ENCODE measurements at places on chromosomes 16 and 17. TPM values are rescaled to one million over a fixed set of nuclear protein-coding genes. Genes with fewer than 3 reads are reported as not detected.

PRR15L gene
- 0.19 TPM for total RNA-seq

- no peak for ATAC-seq
These were observed 51.5 kb upstream of the MGAT5B start for GRCh38 chr17:76816590-76817135.

GRCh38 chr16:2983706-2984136 is 3.5 kb upstream of the PKMYT1 start:
- peak; percentile 78 for ATAC-seq

GRCh38 chr17:70239391-70239826 is 70.1 kb downstream of the KCNJ2 start:
- no peak for ATAC-seq

- no peak for ATAC-seq
These were observed 26.8 kb upstream of the PMFBP1 start for GRCh38 chr16:72198771-72199201.

STAC2 gene
- total RNA-seq = 0.13 TPM

DNA sequence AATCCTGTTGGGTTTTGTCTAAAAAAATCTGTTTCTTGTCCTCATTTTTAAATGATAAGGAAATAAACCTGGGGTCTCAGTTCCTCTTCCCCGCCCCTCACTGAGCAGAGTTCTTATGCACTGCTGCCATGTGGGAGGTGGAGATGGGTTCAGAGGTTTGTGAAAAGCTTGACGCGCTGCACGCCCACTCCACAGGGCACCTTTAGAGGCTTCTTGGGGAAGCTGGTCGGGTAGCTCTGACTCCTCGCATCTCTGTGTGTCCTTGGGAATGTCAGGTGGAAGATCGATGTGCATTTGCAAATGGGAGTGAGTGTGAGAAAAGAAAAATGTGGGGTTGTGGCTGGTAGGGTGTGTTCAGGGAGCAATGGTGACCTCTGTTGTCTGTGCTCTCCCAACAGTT is 4.7 kb upstream of the ZNHIT3 start:
- ATAC-seq = no peak

GRCh38 chr16:13809765-13810164 is 110.2 kb upstream of the ERCC4 start:
- ATAC-seq = no peak
